CD14-positive monocyte (primary cell): ENCODE measurements at places on chromosomes 7 and 10.

GRCh38 chr10:33244354-33244967 lies 90.0 kb downstream of the NRP1 start:
- no peak for DNase-seq

- no peak for DNase-seq
Observed at GRCh38 chr7:44757739-44758138, 9.1 kb downstream of the ZMIZ2 start.

- peak; percentile 63 for DNase-seq
Observed at GRCh38 chr7:77482015-77482414, 55.1 kb upstream of the PTPN12 start.

DNA sequence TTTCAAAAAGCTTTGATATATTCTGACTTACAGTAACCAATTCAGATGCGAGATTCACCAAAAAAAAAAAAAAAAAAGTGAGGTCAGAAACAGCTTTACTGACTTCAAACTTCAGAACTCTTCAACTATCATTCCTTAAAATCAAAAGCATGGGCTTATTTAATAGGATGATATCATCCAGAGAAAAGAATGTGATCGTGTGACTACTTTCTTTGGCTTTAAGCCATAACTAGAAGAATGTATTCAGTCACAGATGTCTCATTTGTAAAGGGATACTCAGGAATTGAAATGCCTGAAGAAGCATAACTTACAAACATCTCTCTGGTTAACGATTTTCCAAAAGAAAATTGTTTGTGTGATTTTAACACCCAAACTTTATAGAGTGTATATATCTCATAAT lies 11.5 kb downstream of the TPK1 start:
- no peak for DNase-seq

DNA sequence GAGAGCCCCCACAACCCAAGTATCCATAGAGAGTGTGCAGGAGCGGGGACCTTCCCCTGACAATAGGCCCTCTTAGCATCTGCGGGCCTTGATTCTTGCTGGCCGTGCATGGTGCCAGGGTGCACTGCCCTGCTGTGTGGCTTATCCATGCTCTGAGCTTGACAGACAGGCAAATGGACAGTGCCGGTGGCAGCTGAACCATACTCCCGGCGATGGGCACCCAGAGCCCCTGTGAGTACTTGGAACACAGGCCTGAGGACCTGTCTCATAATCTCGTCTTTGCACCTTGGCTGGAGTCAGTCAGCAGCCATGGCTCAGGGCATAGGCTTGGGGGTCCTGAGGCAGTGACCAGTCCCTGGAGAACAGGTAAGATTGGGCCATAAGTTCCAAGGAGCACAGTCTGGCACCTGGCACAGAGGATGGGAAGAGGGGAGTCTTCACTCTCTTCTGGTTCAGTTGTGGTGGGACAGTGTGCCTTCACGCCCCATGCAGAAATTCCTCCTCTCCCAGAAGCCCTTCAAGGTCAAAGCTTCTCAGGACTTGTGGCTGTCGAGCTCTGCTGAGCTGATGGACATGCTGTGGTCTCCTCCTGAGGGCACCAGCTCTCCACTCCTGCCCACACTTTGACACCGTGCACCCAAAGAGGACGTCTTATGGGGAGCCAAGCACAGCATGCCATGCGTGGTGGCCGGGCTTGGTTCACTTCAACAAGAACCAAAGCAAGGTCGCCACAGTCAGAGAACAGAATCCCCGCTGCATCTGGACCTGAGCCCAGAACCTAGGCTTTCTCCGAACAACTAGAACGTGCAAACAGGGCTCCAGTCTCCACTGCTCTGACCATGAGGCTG lies 59.4 kb upstream of the CAMK2B start:
- DNase-seq: no peak

GRCh38 chr7:50660040-50660829 lies 95.0 kb upstream of the DDC start:
- DNase-seq: peak; percentile 60

DNA sequence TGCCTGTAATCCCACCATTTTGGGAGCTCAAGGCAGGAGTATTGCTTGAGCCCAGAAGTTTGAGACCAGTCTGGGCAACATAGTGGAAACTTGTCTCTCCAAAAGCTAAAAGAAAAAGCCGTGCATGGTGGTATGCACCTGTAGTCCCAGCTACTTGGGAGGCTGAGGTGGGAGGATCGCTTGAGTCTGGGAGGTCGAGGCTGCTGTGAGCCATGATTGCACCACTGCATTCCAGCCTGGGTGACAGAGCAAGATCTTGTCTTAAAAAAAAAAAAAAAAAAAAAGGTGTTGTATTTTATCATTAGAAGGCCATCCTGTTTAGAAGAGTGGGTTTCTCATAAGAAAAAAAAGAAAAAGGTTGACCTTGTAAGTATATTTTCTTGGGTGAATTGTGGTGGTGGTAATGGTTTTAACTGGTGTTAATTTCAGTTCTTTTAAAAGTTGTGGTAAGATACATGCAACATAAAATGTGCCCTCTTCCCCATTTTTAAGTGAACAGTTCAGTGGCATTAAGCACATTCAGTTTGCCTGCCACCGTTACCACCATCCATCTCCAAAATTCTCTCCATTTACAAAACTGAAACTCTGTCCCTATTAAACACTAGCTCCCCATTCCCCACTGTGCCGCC lies 34.7 kb downstream of the GRIFIN start:
- DNase-seq: no peak

DNA sequence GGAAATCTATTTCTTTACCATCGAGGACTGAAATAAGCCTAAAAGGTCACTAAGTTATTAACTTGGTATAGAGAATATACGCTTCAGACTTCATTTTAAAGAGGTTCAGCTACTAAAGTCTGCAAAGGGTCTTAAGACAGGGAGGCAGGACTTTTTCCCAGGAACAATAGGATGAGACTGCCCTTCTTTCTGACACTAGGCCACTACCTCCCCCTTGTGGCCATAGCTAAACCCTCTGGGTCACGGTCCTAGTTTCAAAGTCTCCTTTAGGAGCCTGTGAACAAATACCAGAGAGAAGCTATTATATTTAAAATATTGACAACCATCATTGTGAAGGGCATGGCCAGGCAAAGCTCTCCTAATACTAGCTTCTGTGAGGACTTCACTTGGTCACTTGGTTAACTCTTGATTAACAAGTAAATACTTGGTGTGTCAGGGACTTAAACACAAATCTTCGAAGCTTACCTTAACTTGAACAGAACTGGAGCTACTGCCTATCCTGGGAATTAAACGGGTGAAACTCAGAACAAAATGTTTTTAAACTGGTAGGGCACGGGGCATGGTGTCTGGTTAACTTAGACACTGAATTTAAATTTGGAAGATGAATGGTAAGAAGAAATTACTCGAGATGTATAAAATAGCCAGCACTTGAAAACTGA lies 75.6 kb downstream of the CCDC6 start:
- DNase-seq: peak; percentile 29

DNA sequence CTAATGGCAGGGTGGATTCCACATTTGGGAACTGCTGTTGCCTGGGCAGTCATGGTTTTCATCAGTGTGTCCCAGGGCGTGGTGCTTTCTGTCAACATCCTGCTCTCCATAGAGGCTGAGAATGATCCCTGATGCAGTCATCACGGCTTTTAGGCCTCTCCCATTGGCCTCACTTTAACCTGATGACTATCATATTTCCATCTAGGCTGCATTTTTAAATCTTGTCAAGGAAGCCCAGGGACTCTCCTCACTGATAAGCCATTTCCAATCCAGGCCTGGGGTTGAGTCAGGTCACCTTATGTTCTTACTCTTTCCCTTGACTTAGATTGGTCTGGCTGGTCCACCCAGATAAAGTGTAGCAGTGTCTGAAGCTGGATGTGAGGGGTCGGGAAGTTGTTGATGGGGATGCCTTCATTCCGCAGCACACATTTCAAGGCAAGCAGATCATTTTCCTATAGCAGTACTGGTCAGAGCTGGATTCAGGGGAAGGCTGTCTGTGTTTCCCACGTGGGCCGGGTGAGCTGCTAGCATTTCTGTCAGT lies 177.0 kb downstream of the AUTS2 start:
- DNase-seq: no peak

DNA sequence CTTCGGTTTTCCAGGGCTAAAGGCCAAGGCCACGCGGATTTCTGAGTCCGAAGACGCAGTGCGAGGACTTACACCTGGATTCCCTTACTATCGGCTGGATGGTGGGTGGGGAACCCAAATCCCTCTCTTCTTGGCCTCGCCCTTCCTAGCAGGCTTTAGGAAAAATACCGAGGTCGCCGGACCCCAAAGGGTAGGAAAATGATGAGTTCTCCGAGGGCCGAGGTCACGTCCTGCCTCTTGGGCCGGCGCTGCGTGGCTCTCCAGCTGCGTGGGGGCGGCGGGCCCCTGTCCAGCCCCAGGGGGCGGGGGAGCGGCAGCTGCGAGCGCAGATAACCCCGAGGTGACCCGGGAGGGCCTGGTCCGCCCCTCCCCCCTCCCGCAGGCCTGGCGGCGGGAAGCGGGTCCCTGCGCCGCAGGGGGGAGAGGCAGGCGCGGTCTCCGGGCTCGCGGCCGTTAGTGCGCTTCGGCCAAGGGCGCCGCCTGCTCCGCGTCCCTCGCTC lies 805 bp upstream of the HMX3 start:
- DNase-seq: no peak

- no peak for DNase-seq
Observed at GRCh38 chr10:99854860-99855259, 72.4 kb downstream of the ABCC2 start.

DNA sequence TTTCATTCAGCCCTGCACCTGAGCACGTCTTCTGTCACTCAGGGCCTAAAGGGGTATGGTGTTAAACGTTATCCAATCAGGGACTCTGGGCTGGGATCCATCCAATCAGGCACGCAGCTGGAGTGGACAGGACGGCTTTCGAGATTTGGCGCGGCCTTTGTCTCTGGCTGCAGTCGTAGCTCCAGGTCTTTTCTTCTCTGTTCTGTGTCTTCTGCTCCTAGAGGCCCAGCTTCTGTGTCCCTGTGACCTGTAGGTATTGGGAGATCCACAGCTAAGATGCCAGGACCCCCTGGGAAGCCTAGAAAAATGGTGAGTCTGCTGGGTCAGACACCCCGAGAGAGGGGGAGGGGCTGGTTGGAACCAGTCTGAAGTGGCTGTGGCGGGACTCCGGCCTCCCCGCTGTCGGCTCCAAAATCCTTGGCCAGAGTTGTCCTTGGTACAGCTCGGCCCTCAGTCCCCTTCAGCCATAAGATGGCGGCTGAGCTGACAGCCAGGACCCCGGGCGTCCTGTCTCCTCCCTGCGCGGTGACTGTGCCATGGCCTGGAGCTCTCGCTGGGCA lies 11.7 kb upstream of the ZNF680 start:
- DNase-seq: no peak

- no peak for DNase-seq
Observed at GRCh38 chr10:43219848-43220247, 47.0 kb downstream of the RASGEF1A start.

- no peak for DNase-seq
Observed at GRCh38 chr7:132160611-132161532, 415.4 kb downstream of the PLXNA4 start.

DNA sequence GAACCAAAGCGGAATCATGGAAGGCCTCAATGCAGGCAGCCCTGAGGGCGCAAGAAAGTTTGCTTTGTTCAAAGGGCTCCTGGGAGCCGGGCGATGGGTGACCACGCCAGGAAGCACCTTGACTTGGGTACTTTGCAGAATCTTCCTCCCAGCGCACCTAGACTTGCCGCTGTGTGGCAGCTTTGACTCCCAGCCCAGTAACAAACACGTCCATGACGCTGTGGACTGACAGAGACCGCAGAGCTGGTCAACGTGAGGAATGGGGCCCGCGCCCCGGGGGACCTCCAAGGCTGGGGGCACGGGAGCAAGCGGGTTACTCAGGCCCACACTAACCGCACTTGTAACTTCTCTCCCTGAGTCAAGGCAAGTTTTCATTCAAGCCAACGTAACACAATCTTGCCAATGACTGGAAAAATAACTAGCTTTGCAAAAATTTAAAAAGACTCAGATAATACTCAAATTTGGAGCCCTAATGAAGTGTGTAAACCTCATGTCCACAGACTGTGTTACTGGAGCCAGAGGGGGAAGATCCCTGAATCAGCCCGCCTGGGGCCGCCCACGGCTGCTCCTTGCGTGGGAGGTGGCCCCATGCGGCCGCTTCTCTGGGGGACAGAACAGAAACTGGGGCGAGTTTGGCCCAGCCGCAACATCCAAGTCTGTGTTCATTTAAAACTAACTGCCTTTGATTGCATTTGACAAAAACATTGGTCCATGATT lies 130.8 kb downstream of the DNAJB6 start:
- no peak for DNase-seq

GRCh38 chr10:72077275-72077990 lies 10.9 kb downstream of the SPOCK2 start:
- DNase-seq: no peak

GRCh38 chr10:44178856-44179255 lies 206.0 kb downstream of the CXCL12 start:
- no peak for DNase-seq

- no peak for DNase-seq
Observed at GRCh38 chr10:24465124-24465874, 256.4 kb downstream of the KIAA1217 start.

DNA sequence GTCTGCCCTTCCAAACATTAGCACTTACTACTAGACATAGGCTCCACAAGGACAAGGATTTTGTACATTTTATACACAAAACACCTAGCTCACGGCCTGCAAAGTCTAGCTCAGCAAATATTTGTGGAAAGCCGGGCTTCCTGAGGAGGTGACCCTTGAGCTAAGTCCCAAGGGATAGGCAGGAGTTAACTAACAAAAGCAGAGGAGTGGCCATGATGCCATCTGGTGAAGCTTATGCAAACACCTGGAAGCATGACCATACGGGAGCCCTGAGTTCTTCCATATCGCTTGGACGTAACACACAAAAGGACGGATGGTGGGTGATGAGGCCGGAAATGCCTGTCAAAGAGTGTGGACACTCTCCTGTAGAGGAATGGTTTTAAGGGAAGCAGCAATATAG lies 25.9 kb upstream of the YAE1 start:
- DNase-seq: no peak

DNA sequence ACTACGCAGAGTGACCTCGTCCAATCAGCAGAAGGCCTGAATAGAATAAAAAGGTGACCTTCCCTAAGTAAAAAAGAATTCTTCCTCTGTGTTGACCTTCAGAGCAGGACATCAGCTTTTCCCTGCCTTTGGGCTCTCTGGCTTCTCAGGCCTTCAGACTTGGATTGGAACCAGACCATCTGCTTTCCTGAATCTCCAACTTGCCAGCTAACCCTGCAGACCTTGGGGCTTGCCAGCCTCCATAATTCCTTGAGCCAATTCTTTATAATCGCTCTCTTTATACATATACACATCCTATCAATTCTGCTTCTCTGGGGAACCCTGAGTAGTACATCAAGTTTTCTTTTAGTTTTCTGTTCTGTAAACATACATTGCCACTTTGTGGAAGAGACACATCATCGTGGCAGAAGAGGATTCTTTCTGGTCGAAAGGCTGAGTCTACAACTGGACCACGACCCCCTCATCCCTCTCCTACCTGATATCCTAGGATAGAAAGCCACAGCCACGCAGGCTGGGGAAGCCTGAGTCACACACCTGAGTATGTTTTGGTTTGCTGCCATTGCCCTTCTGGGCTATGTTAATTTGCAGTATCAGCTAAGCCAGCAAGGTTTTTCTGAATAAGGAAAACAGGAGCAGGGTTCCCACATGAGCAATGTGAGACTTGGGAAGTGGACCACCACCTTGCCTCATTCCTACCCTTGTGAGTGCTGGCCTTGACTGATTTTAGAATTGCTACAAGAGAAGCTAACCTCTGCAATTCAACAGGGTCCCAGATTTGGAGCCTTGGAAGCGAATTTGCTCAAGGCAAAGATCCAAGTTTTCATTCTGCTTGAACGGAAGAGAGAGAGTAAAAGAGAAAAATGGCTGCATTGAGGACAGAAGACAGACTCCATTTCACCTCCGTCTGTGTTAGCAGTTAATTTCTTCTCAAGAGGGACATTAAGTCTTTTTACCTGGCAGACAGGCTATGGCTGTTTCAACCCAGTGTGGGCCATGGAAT lies 445.2 kb upstream of the FZD8 start:
- no peak for DNase-seq

GRCh38 chr7:78006063-78006755 lies 207.6 kb downstream of the PHTF2 start:
- no peak for DNase-seq
